Activated naive CD8-positive, alpha-beta T cell treated with anti-CD3 and anti-CD28 coated beads, Interleukin-2, amount 50 U/mL, for 24 hours (primary cell): ENCODE measurements at places on chromosomes 5 and 9.

DNA sequence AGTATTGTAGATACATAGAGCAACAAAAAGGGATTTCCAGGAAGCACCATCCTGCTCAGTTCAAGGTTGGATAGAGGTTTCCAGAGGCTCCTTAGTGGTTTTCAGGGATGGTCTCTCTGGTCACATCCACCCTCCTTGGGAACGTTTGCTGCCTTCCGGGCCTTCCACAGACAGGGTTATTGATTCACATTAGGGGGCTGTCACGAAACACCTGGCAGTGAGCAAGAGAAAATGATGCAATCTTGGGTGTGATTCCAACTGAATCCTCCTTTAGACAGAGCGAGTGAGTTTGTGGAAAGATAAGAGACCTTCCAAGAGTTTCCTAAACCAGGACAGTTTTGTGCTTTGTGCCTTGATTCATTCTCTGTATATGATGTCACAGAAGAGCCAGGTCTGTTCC lies 43.8 kb upstream of the CTSL start:
- no peak for DNase-seq

GRCh38 chr5:176724472-176724871 lies 77.2 kb downstream of the TSPAN17 start:
- DNase-seq: no peak

DNA sequence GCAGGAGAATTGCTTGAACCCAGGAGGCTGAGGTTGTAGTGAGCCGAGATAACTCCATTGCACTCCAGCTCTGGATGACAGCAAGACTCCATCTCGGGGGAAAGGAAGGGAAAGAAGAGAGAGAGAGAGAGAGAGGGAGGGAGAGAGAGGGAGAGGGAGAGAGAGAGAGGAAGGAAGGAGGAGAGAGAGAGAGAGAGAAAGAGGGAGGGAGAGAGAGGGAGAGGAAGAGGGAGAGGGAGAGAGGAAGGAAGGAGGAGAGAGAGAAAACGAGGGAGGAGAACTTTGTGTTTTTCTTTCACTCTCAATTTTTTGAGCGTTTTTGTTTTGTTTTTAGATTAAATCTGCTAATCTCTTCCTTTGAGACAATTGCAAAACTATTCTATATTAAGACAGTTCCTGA lies 46.9 kb downstream of the SPEF2 start:
- no peak for DNase-seq

DNA sequence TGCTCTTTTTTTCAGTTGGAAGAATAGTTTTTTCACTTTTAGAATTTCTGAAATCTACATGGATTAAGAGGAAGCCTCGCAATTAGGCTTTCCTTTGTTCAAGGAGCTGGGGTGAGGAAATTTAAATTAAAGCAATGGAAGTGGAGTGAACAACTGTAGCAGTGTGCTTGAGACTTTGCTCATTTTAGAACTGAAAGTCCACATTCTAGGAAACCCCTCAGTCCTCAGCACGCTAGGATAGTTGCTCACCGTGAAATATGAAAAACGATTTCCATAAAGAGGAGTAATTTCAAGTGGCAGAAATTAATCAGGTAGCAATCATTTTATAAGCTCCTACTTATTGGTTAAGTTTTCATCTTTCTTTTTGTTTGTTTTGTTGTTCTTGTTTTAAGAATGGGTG lies 243.0 kb upstream of the ITGA1 start:
- no peak for DNase-seq

DNA sequence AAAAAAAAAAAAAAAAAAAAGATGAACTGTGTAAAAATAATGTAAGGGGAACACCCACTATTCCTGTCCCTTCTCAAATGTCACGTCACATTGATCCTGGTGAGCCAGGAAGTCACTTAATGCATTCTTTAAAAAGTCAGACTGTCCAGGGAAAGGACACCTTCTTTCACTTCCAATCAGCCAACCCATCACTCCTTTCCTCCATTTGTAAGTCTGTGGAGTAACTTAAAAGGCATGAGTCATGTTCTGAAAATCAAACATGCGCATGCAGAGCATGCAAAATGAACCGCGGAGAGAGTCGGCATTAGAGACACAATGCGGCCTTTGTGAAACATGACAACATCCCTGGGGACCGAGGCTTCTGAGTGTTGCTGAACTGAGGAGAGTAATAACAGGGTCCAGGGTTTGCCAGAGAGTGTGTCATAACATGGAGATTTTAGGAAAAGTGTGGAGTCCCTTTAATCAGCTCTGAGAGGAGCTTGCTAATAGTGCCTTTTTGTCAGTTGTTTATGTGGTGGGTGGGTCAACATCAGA lies 77.6 kb upstream of the SEMA6A start:
- DNase-seq: no peak

DNA sequence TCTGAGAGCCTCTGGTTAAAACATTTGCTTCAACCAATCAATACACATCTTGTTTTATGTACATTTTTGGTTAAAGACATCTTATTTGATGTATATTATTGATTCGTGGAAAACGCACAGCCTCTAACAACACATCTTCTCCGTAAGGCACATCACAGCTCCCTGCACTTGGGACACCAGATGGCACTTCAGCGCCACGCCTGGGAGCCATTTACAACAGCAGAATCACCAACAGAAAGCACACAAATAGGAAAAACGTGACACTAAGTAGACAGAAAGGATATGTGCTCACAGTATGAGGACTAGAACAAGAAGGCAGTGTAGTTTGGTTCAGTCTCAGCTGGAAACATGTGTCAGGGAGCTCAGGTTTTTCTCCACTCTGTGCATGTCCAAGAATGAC lies 199.7 kb downstream of the ROR2 start:
- no peak for DNase-seq

DNA sequence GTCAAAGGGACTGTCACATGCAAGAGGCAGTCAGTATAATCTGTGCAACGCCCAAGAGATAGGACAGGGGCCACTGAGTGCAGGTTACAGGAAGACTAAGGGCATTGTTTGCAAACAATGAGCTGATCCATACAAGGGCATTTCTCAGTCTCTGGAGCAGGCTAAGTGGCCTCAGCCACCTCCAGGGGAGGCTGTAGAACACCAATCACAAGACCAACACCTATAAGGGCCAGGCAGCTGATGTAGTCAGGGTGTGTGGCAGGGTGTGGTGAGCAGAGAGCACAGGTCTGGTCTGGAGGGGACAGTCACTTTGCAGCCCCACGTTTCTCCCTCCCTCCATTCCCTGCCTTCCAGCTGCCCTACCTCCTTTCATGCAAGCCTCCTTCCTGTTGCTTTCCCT lies 83.2 kb upstream of the ADRA1B start:
- DNase-seq: no peak

DNA sequence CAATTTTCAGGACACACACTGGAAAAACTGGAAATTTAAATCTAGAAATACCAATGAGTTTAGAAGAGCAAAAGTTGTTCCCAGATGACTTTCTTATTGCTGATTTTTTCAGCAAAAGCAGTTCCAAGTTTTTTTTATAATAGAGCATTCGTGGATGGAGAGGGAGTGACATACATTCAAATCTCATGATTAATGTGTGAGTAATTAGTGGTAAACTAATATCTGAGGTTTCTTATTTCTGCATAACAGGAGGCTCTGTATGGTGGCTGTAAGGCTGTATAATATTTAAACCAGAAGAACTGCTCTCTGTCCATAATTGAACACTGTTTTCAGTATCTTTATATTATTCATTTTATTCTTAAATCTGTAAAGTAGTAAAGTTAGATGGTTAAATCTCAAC lies 25.8 kb downstream of the LYSMD3 start:
- DNase-seq: no peak

- DNase-seq: no peak
Measured at GRCh38 chr5:66949066-66949465, 247.5 kb downstream of the CD180 start.

GRCh38 chr9:91411096-91411771 lies 12.4 kb downstream of the NFIL3 start:
- DNase-seq: no peak

GRCh38 chr5:142829801-142830220 lies 59.6 kb downstream of the ARHGAP26 start:
- DNase-seq: no peak

DNA sequence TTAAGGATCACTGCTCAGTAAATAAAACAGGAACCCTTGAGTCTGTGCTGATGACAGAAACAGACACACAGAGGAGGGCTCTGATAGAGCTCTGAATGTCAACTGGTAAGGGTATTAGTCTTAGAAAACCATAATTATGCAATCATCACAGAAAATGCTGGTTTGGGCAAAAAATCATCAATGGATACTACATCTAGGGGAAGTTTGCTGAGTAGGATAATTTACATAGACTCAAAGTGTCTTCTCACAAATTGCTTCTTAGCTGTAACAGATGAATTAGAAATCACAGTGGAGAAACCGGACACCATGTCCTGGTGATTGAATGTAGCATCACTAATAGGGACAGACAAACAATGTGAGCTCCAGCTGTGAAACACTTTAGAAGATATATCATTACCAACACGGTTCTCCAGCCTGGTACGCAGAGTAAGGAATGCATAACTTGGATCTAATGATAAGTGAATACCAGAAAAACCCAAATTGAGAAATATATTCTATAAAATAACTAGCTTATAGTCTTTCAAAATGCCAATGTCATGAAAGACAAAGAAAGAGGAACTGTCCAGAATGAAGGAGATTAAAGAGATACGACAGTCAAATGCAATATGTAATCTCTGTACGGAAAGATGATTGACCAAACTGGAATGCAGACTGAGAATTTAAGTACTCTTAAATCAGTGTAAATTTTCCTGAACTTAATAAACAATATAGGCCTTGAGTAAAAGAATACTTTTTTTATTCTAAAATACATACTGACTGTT lies 17.3 kb downstream of the CHD1 start:
- DNase-seq: no peak

GRCh38 chr9:91145496-91145895 lies 216.2 kb downstream of the AUH start:
- DNase-seq: no peak

DNA sequence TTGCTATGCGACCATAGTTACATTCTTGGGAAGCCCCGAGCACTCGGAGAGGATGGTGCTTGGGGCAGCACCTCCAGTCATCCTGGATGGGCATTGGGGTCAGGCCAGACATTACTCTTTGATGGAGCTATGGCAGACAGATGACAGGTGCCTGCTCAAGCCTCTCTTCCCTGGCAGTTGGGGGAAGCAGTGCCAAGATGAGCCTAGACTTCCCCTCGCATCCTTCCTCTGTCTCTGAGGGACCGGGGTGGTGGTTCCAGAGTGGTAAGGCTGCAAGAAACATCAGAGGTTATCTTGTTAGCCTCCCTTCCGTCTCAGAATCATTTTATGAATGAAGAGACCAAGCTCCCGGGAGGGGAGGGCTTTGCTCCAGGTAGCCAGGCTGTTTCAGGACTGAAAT lies 2.8 kb upstream of the HMCN2 start:
- no peak for DNase-seq

DNA sequence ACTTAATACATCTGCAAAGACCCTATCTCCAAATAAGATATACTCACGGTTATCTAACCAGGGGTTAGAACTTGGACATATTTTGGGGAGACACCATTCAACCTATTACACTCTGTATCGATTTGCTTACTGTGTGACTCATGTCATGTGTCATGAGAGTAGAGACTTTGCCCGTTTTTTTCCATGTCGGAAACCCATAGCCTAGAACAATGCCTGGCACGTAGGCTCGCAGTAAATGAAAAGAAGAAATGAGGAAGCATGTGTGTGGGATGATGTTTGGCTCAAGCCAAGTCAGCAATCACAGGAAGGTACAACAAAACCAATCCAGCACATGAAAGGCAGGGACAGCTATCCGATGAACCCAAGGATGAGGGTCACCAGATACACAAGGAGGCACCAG lies 94.6 kb upstream of the DNAH5 start:
- DNase-seq: no peak
